ENCODE measurements at places on chromosomes 11 and 22. TPM values are rescaled to one million over a fixed set of nuclear protein-coding genes. Genes with fewer than 3 reads are reported as not detected.

GRCh38 chr11:14589421-14589820 lies 54.2 kb upstream of the PDE3B start:
- no peak overlapping the region for H3K4me3 ChIP-seq
- H3K36me3 ChIP-seq = no peaks in the 10 kb centered on the region
- no peaks in the 10 kb centered on the region for H3K4me1 ChIP-seq
- H3K27me3 ChIP-seq = no peaks in the 10 kb centered on the region
- no peak overlapping the region for H3K27ac ChIP-seq

DNA sequence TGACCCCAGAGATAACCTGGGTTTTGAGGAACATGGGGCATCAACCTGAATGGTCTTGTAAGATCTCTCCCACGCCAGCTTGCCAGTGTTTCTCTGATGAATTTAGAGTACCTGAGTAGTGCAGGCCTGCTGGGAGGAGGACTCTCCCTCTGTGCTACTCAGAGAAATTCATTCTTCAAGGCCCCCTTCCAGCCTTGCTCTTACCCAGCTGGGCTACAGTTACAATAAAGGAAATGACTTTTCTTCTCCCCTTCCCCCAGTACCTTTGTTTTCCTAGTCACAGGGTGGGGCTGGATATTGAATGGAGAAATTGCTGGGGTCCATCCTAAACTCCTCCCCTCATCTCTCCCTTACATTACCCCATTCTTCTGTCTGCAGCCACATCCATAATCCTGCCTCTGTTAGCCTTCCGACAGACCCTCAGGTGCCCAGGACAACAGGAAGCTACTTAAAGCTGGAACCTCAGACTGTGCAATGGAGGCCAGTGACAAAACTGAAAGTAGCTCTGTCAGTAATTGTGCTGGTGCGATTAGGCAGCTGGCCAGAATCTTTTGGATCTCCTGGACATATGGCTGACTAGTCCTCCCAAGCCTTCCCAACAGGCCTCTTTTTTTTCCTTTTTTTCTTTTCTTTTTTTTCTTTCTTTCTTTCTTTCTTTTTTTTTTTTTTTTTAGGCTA lies 17.4 kb downstream of the LIMK2 start:
- H3K4me1 ChIP-seq = peaks cover 17% of the 10 kb centered on the region
- DNase-seq = peak; percentile 81
- H3K27me3 ChIP-seq = no peaks in the 10 kb centered on the region
- no peaks in the 10 kb centered on the region for H3K36me3 ChIP-seq

- DNase-seq = no peak
- no peak overlapping the region for H3K27ac ChIP-seq
- no peaks in the 10 kb centered on the region for H3K36me3 ChIP-seq
- no peak overlapping the region for H3K4me3 ChIP-seq
These were observed 454.4 kb downstream of the NTM start for GRCh38 chr11:131824771-131825170.

The HORMAD2 gene
- total RNA-seq = 14.7 TPM

DNA sequence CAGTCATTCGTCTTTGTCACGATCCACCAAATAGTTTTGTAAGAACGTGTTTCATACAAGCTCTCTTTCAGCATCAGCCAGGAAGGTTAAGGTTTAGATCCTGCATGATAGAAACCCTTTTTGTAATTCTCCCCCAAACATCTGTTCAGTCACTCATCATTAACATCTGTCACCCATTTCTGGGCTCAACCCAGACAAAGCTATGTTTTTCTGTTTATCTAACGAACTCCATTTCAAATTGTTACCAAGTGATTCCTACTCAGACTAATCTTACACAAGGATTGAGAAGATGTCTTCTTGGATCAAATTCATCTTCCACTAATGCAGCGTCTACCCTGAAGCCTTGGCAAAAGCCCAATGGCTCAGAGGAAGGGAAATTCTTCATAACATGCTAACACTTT lies 58.8 kb downstream of the FZD4 start:
- no peaks in the 10 kb centered on the region for H3K27me3 ChIP-seq
- no peak overlapping the region for H3K27ac ChIP-seq
- no peaks in the 10 kb centered on the region for H3K4me1 ChIP-seq
- H3K4me3 ChIP-seq = no peak overlapping the region

DNA sequence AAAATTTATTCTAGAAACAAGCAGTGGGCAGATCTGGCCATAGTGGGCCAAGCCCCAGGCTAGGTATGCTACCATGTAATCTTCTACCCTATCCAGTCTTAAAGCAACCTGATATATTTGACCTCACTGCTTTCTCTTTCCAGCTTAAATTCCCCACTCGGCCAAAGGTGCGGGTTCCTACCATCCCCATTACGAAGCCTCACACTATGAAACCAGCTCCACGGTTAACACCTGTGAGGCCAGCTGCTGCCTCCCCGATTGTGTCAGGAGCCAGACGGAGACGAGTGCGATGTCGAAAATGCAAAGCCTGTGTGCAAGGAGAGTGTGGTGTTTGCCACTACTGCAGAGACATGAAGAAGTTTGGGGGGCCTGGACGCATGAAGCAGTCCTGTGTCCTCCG lies 21.2 kb upstream of the GRK2 start:
- DNase-seq = no peak
- H3K36me3 ChIP-seq = no peaks in the 10 kb centered on the region
- H3K27me3 ChIP-seq = no peaks in the 10 kb centered on the region

Measured in testis (tissue), 5 donors.